CD4-positive, alpha-beta T cell treated with Interleukin-17A for 1 hour (primary cell): ENCODE measurements at places on chromosomes 3 and 15.

GRCh38 chr15:79474252-79474651 is 42.1 kb downstream of the MINAR1 start:
- DNase-seq = no peak

DNA sequence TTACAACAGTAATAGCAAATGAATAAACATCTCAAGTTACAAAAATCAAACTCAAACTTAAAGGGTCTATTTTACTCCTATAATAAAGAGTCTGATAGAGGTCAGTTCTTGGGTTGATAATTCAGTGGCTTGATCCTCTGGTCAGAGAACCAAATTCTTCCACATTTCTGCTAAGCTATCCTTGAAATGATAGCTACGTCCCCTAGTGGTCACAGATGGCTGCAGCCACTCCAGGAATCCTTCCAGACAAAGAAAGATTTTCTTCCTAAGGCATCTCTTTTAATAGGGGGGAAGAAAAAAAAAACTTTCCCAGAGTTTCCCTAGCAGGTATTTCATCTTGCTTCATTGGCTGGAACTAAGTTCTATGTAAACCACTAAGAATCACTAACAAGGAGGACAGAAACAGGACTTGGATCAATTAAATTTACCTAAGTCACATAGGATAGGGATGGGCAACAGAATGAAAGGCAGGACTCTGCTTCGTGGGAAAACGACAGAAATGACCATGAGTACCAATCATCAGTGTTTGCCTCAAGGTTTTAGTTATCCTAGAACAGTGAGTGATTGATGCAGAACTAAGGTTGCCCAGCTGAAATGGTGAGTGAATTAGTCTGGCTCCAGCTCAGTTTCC is 160.7 kb downstream of the STAC start:
- DNase-seq = no peak

- no peak for DNase-seq
Measured at GRCh38 chr3:183635107-183635430, 354 bp upstream of the KLHL24 start.

DNA sequence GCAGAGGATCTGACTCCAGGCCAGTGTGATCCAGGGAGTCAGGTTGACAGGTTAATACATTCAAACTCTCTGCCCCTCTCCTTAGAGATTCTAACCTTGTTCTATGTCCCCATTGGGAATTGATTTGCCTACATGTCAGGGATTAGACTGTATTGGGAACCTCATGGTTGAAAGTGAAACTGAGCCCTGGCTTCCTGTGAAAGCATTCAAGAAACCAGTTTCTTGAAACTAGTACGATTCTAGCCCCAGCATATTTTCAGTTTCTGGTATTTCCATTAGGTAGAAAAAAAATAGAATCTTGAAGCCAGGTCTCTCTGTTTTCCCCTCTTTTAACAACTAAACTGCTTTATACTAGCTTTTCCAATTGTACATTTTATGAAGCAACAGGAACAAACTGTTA is 140.4 kb upstream of the ABI3BP start:
- no peak for DNase-seq

GRCh38 chr3:98518816-98519215 is 3.9 kb downstream of the CLDND1 start:
- no peak for DNase-seq

DNA sequence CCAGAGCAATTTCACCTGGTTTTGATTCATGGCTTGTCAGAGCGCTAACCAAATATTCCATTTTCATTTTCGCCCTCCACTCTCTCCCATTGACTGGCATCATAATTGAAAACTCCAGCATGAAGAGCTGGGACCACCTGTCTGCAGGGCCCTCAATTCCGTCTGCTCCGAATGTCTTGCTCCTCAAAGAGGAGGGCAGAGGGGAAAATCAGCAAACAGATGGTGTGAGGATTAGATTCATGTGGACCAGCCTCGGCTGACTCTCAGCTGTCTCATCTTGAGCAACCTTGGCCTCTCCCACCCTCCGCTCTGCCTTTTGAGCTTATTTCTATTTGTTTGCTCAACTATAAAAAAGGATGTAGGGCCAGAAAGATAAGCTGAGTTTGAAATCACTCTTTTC is 512.2 kb upstream of the PPP2R3A start:
- no peak for DNase-seq

GRCh38 chr3:114880078-114880477 is 267.0 kb downstream of the ZBTB20 start:
- DNase-seq = no peak

GRCh38 chr3:160475884-160476283 is 26.3 kb upstream of the TRIM59 start:
- DNase-seq = no peak

GRCh38 chr15:27694506-27695087 is 404.5 kb downstream of the OCA2 start:
- no peak for DNase-seq

GRCh38 chr15:95626501-95627361 is 703.8 kb upstream of the NR2F2 start:
- no peak for DNase-seq

GRCh38 chr3:188854772-188855149 is 317.0 kb upstream of the TPRG1 start:
- DNase-seq = no peak

- DNase-seq = no peak
Measured at GRCh38 chr15:84572231-84572630, 28.6 kb upstream of the ZSCAN2 start.

DNA sequence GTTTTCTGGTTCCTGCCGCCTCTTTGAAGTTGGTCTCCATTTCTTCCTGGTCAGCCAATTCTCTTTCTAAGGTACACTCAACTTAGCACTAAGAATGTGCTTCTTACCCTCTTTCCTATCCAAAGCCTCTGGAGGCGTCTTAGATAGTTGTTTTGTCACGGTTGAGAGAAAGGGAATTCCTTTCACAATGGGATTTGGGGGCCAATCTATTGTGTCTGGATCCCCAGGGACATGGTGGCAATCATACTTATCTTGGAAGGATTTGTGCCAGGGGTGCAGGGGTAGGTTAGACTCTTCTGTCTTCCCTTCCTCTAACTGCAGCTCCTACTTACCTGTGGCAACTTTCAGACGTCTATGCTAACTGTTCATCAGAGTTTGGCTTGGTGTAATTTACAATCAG is 287.1 kb downstream of the SOX2 start:
- no peak for DNase-seq

DNA sequence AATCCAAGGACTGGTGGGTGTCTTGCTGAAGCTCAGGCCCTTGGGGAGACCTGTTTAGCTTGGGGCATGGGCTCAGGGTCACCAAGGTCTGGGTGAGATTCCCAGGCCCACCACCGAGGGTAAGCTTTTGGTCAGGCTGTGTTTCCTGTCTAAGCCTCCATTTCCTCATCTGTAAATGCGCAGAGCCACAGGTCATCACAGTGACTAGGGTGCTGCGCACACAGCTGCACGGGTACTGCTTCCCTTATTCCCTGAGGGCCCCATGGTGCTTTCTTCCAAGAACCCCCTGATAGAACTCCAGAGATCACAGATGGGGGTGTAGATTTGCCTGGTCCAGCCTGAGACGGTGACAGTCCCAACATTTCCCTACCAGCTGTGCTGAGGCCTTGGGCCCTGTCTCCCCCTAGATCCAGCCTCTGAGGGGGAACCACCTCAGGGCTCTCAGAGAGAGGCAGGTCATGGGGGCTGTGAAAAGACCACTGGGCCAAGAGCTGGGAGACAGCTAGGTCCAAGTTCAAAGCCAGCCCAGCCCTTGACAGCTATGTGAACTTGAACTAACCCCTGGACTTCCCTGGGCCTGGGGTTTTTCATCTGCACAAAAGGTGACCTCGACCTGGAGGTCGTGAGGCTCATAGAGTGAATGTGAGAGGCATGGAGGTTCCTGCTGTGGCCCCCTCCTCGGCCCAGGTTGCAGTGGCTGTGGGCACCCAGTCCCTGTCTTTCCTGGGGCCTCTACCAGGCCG is 60.7 kb downstream of the SEMA3G start:
- no peak for DNase-seq

GRCh38 chr3:75140904-75141615 is 523.1 kb upstream of the FRG2C start:
- DNase-seq = no peak

- no peak for DNase-seq
Measured at GRCh38 chr3:104886220-104886995, 480.3 kb upstream of the ALCAM start.

DNA sequence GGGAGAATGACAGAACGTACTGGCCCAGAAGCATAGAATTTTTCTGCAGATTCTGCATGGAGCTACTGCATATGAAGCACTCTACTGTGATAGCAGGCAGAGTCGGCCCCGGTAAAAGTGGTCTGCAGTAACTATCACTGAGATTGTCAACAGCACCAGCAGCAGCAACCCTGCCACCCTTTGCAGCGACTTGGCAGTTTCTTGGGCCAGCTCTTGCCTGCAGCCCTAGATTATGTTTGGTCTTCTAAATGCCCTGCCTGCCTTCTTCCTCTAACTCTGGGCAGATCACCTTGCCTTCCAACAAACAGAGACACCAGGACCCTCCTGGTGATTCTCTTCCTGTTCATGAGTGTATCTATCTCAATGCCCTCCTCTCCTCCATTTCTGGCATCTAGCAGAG is 129.1 kb upstream of the ABHD17C start:
- DNase-seq = no peak

- DNase-seq = no peak
Measured at GRCh38 chr3:72912532-72912931, 24.7 kb downstream of the GXYLT2 start.

GRCh38 chr15:69659454-69660050 is 206.9 kb downstream of the RPLP1 start:
- DNase-seq = no peak

DNA sequence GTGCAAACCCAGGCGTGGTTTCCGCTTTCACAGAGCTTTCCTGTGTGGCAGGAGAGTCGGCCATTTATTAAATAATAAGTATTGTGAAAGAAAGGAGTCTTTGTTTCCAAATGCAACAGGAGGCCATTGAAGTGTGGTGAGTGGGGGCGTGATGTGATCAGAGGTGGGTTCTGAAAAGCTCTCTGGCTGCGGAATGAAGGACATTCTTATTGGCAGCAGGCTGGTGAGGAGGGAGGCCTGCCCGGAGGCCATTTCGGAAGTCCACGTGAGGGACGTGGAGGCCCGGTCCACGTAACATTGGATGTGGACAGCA is 11.1 kb downstream of the ARNT2 start:
- DNase-seq = no peak
